Adrenal gland (tissue), 19 donors: ENCODE measurements at places on chromosomes 7 and 10. TPM values are rescaled to one million over a fixed set of nuclear protein-coding genes. Genes with fewer than 3 reads are reported as not detected.

GRCh38 chr10:5618042-5618441, 48.4 kb downstream of the ASB13 start:
- H3K27me3 ChIP-seq, result no peaks in the 10 kb centered on the region
- peaks cover 9% of the 10 kb centered on the region for H3K4me1 ChIP-seq
- H3K36me3 ChIP-seq, result no peaks in the 10 kb centered on the region

ASZ1 gene
- polyA plus RNA-seq, result not detected

GRCh38 chr7:22202141-22202540, 154.8 kb downstream of the RAPGEF5 start:
- no peak overlapping the region for H3K4me3 ChIP-seq
- no peaks in the 10 kb centered on the region for H3K36me3 ChIP-seq
- H3K27ac ChIP-seq, result no peak overlapping the region
- peak; percentile 45 for DNase-seq
- no peaks in the 10 kb centered on the region for H3K27me3 ChIP-seq

MEOX2 gene
- polyA plus RNA-seq, result 0.82 TPM

DNA sequence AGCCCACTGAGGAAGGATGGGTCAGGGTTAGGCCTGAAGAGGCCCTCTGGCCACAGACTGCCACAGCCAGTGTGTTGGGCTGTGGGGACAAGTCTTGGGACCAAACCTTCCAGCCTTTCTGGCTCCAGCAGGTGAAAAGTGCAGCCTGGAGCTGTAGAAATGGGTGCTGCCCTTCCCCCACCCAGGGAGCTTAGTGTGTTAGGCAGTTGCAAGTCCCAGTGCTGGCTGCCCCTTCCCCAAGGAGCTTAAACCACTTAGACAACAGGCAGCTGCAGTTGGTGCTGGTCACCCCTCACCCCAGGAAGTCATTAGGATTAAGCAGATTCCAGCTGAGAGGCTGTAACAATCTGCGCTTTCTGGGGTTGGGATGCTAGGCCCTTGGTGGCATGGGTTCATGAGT, 563.3 kb downstream of the NRG3 start:
- H3K27ac ChIP-seq, result no peak overlapping the region
- DNase-seq, result no peak
- H3K36me3 ChIP-seq, result no peaks in the 10 kb centered on the region
- no peak overlapping the region for H3K4me3 ChIP-seq
- H3K27me3 ChIP-seq, result no peaks in the 10 kb centered on the region

DNA sequence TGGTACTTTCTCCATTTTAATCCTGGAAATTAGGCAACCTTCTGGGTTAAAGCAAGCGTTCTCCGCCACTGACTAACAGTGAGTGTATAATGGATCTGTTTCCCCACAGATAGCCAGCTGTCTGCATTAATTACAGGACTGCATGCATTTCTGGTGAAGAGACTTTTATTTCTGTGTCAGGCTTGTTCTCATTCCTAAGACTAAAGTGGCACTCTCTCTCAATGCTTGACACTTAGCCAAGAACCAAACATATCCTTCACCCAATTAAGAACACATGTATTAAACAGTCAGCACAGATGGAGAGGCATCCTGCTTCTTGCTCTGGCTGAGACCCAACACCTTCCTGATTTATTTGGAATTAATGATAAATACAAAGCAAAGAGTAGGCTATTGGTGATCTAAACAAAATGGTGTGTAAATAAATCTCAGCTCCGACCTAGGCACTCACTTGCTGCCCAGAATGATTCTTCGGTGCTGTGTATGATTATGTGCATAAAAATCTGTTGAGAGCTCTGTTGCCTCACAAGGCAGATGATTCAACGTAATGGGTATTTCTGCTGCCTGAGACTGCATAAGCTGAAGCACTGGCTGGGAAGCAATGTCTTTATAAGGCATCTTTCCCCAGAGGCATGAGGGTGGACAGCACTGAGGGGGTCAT, 16.8 kb downstream of the CALU start:
- DNase-seq, result no peak
- peaks cover 72% of the 10 kb centered on the region for H3K36me3 ChIP-seq
- H3K4me1 ChIP-seq, result no peaks in the 10 kb centered on the region
- no peak overlapping the region for H3K27ac ChIP-seq
- H3K27me3 ChIP-seq, result no peaks in the 10 kb centered on the region

- H3K36me3 ChIP-seq, result no peaks in the 10 kb centered on the region
- H3K27ac ChIP-seq, result no peak overlapping the region
- no peak for DNase-seq
- no peaks in the 10 kb centered on the region for H3K4me1 ChIP-seq
- H3K27me3 ChIP-seq, result no peaks in the 10 kb centered on the region
- no peak overlapping the region for H3K4me3 ChIP-seq
These were observed 44.6 kb downstream of the MTERF1 start for GRCh38 chr7:91835826-91836368.

- no peak overlapping the region for H3K27ac ChIP-seq
- H3K27me3 ChIP-seq, result no peaks in the 10 kb centered on the region
- peaks cover 14% of the 10 kb centered on the region for H3K4me1 ChIP-seq
- no peaks in the 10 kb centered on the region for H3K36me3 ChIP-seq
- peak; percentile 38 for DNase-seq
These were observed 1.3 kb downstream of the MBLAC1 start for GRCh38 chr7:100127866-100128636.

ZNF746 gene
- polyA plus RNA-seq, result 5.7 TPM

TSPAN14 gene
- polyA plus RNA-seq, result 17.9 TPM

CRTAC1 gene
- polyA plus RNA-seq, result 0.72 TPM

DNA sequence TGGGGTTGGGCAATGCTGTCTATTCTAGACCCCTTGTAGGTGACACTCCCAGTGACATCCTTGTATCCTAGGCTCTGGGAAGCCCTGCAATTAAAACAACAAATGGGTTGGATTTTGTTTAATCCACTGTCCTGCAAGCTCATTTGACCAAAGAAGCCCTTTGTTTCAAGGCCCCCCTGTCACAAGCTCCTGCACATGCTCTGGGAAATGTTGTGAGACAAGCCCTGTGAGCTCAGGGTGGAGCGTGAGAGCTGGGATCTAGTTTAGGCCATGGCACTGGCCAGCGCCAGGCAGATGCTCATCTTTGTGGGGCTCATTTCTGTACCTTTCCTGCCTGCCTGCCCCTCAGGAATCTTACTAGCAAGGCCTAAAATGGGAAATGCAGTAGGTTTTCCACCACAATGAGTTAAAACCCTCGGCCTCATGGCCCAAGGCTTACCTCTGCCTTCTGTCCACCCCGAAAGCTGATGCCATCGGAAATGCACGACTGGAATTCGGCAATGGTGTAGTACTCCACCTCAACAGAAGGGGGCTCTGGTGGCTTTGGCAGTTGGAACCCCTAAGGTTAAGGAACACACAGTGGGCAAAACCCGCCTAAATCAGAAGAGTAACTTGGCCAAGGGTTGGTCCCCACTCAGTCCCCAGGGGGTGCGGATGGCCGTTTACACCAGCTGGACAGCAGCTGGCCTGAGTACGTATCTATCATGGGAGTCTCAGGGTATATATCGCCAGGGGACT, 112.0 kb downstream of the NEURL1 start:
- H3K4me3 ChIP-seq, result no peak overlapping the region
- no peaks in the 10 kb centered on the region for H3K4me1 ChIP-seq
- H3K27me3 ChIP-seq, result no peaks in the 10 kb centered on the region

AKR1B15 gene
- polyA plus RNA-seq, result not detected

GRCh38 chr10:31749981-31750840, 178.4 kb downstream of the ARHGAP12 start:
- DNase-seq, result peak; percentile 58
- H3K4me3 ChIP-seq, result no peak overlapping the region
- H3K36me3 ChIP-seq, result no peaks in the 10 kb centered on the region
- H3K4me1 ChIP-seq, result peaks cover 9% of the 10 kb centered on the region
- H3K27me3 ChIP-seq, result no peaks in the 10 kb centered on the region

FMC1 gene
- 50.0 TPM for polyA plus RNA-seq

- no peaks in the 10 kb centered on the region for H3K36me3 ChIP-seq
- H3K4me3 ChIP-seq, result no peak overlapping the region
- H3K27me3 ChIP-seq, result no peaks in the 10 kb centered on the region
- no peak overlapping the region for H3K27ac ChIP-seq
These were observed 97.3 kb upstream of the MACROH2A2 start for GRCh38 chr10:69955211-69955805.

GRCh38 chr7:103573479-103574058, 127.6 kb upstream of the SLC26A5 start:
- no peaks in the 10 kb centered on the region for H3K36me3 ChIP-seq
- H3K27me3 ChIP-seq, result peaks cover 4% of the 10 kb centered on the region
- no peak overlapping the region for H3K27ac ChIP-seq
- no peaks in the 10 kb centered on the region for H3K4me1 ChIP-seq

GATA3 gene
- polyA plus RNA-seq, result 5.4 TPM

DNA sequence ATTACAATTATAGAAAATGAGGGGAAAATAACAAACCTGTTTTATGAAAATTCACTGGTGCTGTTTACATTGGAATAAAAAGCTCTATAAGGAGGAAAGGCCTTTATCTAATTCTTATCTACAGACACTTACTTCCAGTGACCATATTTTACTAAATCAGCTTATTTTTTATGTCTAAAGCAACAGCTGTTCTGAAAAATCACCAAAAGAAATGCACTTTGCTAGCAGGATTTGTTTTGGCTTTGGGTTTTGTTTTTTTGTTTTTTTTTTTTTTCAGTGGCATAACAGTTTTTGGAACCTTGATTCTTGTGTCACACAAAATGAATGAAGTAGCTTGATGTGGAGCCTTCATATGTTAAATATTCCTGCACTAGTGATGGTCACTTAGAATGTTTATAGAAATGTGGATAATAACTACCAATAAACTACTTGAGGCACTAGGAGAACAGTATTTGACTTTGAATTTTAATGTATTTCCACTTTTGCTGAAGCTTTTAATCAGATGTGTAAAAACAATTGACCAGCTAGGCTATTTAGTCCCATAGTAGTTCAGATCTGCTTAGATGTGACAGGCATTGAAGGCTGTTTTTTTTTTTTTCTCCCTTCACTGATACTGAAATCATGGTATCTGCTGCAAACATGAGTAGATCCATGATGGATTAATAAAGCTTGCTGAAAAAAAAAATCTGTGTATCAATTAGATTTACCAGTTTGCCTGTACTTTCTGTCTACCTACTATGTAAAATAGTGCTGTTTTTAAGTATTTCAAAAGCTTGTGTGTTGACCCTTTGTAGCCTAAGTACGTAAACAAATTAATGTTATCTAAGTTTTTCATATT, 2.8 kb downstream of the ARL4A start:
- no peaks in the 10 kb centered on the region for H3K27me3 ChIP-seq
- no peak overlapping the region for H3K4me3 ChIP-seq
- H3K4me1 ChIP-seq, result no peaks in the 10 kb centered on the region
- H3K27ac ChIP-seq, result no peak overlapping the region
- H3K36me3 ChIP-seq, result no peaks in the 10 kb centered on the region
- DNase-seq, result no peak

DNA sequence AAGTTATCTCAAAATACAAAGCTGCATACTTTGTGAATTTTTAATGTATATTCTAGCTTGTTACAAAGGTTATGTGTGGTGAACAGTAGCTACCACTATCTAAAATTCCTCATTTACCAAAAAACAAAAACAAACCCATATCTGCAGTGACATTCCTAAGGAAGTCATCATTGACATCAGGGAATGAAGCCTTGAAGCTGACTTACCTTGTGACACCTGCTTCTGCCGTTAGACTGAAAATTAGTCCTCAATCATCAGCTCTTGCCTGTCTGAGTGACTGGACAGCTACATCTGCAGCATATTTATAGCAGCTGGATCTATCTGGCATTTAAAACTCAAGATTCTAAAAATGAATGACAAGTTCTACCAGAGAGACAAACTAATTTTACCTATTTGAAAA, 43.2 kb downstream of the COBL start:
- H3K4me3 ChIP-seq, result no peak overlapping the region
- no peak overlapping the region for H3K27ac ChIP-seq
- H3K4me1 ChIP-seq, result no peaks in the 10 kb centered on the region

FAM221A gene
- polyA plus RNA-seq, result 5.2 TPM

ITIH5 gene
- polyA plus RNA-seq, result 1.2 TPM

DNA sequence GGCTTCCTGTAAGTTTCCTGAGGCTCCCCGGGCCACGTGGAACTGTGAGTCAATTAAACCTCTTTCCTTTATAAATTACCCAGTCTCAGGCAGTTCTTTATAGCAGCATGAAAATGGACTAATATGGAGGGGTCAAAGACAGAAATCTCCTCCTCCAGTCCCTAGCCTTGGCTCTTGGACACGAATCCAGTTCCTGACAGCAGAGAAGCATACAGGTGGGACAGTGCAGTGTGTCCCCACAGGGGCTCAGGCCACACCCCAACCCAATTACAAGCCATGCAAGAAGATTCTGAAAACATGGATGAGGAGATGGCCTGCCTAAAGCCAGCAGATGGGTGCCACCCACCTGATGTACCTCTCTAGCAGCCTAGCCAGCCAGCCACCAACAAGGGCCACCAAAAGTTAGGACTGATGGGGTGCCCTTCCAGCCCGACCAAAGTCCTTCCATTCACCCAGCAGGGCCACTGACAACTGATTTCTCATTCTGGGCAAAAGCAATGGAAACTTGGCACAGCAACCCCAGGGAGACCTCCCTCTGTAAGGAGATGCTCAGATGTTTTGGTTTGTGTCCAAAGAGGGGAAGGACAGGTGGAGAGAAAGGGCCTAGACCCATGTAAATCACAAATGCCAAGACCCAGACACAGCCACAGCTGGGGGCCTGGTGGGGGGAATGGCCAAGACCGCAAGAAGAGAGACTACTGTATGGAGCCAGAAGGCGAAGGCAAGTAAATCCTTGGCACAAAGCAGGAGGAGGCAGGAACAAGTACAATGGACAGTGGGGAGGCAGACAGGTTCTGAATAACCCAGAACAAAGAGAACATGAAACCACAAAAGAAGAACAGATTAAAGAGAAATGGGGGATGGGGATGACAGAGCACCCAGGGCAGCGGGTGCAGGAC, 13.6 kb downstream of the GPRIN2 start:
- H3K4me1 ChIP-seq, result peaks cover 5% of the 10 kb centered on the region
- no peaks in the 10 kb centered on the region for H3K36me3 ChIP-seq
- peaks cover 9% of the 10 kb centered on the region for H3K27me3 ChIP-seq
- no peak overlapping the region for H3K27ac ChIP-seq
- H3K4me3 ChIP-seq, result no peak overlapping the region
- no peak for DNase-seq

GRCh38 chr7:2964208-2964607, 79.5 kb downstream of the CARD11 start:
- no peak overlapping the region for H3K27ac ChIP-seq
- no peak overlapping the region for H3K4me3 ChIP-seq
- no peak for DNase-seq
- H3K27me3 ChIP-seq, result no peaks in the 10 kb centered on the region
- H3K36me3 ChIP-seq, result no peaks in the 10 kb centered on the region

ARHGEF35 gene
- 1.8 TPM for polyA plus RNA-seq
